NCI-H524 (cell line): ENCODE measurements at places on chromosomes 5 and 9.
A peak's percentile ranks its signal among the peaks of the same experiment; 100 is the strongest.

DNA sequence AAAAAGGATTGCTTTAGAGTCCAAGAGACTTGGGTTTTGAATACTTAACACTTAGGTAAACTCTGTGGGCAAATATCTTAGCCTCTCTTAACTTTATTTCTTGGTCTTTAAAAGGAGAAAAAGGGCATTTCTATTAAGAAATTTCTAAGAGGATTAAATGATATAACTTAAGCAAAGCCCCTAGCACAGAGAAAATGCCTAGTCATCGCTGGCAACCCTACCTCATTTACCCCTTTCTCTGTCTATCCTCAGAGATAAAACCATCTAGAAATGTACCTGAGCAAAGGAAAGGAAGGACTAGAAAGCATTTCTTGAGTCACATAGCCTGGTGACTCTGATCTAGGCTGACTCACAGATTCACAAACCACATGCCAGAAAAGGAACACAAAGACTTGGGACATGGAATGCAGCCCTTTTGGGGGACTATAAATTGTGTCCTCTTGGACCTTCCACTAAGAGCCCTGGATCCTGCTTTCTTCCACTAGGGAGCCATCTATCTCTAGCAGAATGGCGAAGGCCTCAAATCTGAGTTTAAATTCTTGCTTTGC, 120.6 kb downstream of the FOXD1 start:
- no peak for DNase-seq

DNA sequence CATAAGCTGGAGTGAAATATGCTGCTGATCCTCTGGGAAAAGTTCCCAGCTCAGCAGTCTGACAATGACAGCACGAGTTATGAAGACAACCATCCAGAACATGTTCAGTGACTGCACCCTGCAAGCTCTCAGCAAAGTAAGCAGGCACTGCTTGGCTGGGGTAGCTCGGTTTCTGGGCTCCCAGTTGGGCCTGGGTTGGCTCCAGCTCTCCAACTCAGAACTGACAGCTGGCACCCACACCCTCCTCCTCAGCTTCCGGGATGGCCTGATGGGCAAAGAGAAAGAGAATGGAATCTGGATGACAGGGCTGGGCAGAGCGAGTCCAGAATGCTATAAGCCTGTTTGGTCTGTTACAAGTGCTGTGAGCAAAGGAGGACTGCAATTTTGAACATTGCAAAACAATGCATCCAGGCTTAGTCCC, 185.0 kb downstream of the CSNK1G3 start:
- DNase-seq: no peak

DNA sequence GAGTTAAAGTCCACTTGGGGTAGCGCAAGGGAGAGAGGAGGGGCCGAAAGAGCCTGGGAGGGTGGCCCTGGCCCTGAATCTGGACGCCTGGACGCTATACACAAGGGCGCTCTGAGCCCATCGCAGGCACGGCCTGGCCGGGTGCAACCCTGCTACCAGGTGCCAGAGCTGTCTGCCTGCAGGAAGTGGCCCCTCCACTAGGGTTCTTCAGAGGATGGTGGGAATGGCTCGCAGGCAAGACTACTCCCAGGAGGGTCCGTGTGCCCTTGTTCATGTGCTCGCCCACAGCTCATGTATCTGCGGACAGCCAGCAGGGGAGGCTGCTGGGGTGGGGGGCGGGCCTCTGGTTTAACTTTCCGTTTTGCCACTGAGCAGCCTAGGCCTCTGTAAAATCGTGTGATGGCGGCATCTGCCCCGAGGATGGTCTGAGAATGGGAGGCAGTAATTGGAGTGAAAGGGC, 1.4 kb upstream of the NKD2 start:
- no peak for DNase-seq

GRCh38 chr9:68974901-68975300, 39.0 kb downstream of the PRKACG start:
- DNase-seq: no peak

DNA sequence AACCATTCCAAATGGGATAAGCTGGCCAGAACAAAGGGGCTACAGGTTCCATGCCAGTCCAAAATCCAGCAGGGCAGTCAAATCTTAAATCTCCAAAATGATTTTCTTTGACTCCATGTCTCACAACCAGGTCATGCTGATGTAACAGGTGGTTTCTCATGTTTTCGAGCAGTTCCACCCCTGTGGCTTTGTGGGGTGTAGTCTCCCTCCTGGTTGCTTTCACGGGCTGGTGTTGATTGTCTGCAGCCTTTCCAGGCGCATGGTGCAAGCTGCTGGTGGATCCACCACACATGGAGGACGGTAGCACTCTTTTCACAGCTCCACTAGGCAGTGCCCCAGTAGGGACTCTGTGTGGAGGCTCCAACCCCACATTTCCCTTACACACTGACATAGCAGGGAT, 425.5 kb upstream of the FTMT start:
- DNase-seq: no peak

- DNase-seq: no peak
Observed at GRCh38 chr9:33375841-33376321, 26.5 kb downstream of the AQP7 start.

- DNase-seq: peak; percentile 99
Observed at GRCh38 chr5:14161825-14162556, 18.8 kb downstream of the TRIO start.

- DNase-seq: no peak
Observed at GRCh38 chr9:95049761-95050160, 267.7 kb downstream of the FANCC start.

DNA sequence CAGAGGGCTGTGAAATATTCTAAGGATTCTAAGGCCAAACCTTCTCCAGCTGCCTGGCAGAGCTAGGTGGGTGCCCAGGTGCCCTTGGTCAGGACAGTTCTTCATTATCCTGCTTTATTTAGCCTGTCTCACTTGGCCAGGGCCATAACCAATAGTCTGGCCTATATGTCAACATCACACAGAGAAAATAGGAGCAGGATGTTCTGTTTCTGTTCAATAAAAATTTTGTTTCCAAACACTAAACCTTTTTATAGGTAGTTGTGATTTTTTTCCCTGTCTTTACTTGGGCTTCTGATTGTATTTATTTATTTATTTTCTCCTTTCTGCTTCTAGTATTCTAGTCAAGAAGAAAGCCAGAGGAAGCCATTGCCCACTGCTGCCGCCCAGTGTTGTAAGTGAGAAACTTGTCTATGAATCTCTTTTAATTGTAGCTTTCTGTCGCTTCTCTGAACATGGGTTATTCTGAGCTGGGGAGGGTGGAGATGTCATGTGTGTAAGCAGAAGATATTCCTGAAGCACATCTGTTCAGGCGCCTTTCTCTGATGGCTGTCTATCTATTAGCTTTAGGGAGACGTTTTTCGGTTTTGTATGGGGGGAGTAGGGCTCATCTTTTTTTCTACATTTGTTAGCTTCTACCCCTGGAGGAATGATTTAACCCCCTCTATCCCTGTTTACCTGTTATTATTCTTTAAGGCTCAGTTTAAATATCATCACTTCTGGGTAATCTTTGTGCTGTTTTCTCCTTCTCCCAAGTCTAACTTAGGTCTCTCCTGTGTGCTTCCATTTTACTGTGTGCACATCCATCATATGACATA, 97.1 kb downstream of the UNC13B start:
- peak; percentile 43 for DNase-seq

GRCh38 chr5:142841511-142842265, 71.5 kb downstream of the ARHGAP26 start:
- no peak for DNase-seq

- no peak for DNase-seq
Observed at GRCh38 chr5:65708145-65708544, 13.8 kb downstream of the SGTB start.

DNA sequence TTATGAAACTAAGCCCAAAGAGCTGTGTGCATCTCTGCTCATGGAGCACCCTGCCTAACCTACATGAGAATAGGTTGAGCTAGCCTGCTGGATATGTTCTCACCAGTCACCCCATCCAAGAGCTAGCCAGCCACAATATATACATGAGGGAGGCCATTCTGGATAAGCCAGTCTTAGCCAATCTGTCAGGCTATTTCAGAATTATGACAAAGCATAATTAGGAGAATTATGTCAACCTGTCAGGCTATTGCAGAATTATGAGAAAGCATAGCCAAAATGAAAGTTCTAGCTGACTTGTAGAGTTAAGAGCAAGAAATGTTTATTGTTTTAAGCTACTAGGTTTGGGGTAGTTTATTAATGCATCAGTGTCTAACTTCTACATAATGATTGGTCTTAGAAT, 189.8 kb downstream of the WDR70 start:
- DNase-seq: peak; percentile 76

DNA sequence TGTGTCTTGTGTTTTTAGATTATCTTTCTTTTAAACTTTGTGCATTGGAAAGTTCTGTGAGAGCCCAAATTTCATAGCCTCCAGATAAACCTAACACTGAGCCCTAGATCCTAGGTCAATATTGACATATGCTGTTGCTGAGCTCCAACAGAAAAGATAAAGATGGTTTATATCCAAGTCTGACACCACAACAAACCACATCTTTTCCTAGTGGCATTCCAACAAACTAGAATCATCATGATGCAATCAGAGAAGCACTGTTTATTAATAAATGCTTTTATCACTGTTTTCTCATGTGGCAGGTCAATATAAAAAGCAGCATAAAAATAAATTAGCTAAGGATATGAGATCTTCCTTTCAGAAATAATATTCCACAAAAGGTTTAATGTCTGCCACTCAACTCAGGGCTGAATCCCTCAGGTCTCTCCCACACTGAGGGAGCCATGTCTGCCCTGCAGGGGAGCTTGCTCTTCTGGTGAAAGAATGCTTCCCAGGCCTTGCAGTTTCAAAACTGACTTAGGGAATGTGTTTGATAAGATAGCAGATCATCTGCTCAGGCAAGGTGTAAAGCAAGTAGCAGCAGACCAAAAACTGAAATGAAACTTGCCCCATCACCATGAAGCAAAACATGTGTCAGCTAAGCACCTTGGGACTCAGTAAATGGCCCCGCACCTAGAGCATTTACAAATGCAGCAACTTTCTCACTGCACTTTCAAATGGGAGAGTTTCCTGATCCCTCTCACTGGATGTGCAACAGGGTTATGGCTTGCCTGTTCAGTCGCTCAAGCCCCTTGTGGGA, 493.0 kb downstream of the AGTPBP1 start:
- DNase-seq: no peak
